Glomerular endothelial cell (primary cell): ENCODE measurements at places on chromosomes 3 and 15. TPM values are rescaled to one million over a fixed set of nuclear protein-coding genes. Genes with fewer than 3 reads are reported as not detected.

The SERPINI1 gene
- 1.5 and 4.4 TPM in 2 replicates for total RNA-seq

The ALDH1A2 gene
- total RNA-seq = 0.58 and 5.8 TPM in 2 replicates

The NR2E3 gene
- total RNA-seq = 0.10 and 0.41 TPM in 2 replicates

The ULK4 gene
- total RNA-seq = 6.7 and 11.7 TPM in 2 replicates

The PODXL2 gene
- total RNA-seq = 20.5 and 21.5 TPM in 2 replicates

The CCDC39 gene
- total RNA-seq = 0.06 TPM in 1 of 2 replicates, not detected in the other

The IQCH gene
- 1.1 and 1.5 TPM in 2 replicates for total RNA-seq

The DENND4A gene
- total RNA-seq = 18.2 and 26.2 TPM in 2 replicates

The GOLGA8T gene
- total RNA-seq = 0.23 TPM in 1 of 2 replicates, not detected in the other

The GOLGA8J gene
- not detected in 2 replicates for total RNA-seq

The NLGN1 gene
- total RNA-seq = 1.3 and 3.0 TPM in 2 replicates

The CPNE9 gene
- not detected in 2 replicates for total RNA-seq

The RHOV gene
- 0.10 and 0.23 TPM in 2 replicates for total RNA-seq

The CCNDBP1 gene
- 45.2 and 48.3 TPM in 2 replicates for total RNA-seq

The PLA2G4D gene
- not detected in 2 replicates for total RNA-seq

The FOXB1 gene
- not detected in 2 replicates for total RNA-seq

The IMPG2 gene
- total RNA-seq = 0.34 and 0.99 TPM in 2 replicates

The GOLGB1 gene
- 35.0 and 50.5 TPM in 2 replicates for total RNA-seq

The GP9 gene
- total RNA-seq = not detected in 2 replicates

The ISLR gene
- 0.39 and 0.47 TPM in 2 replicates for total RNA-seq

The CLRN1 gene
- not detected in 2 replicates for total RNA-seq

The SLC2A2 gene
- total RNA-seq = not detected in 2 replicates

The C3orf38 gene
- 18.0 and 36.6 TPM in 2 replicates for total RNA-seq

The GABRR3 gene
- total RNA-seq = not detected in 2 replicates

The MAN2A2 gene
- total RNA-seq = 42.3 and 54.5 TPM in 2 replicates

The GPR176 gene
- 24.0 and 26.5 TPM in 2 replicates for total RNA-seq

The MAGEL2 gene
- 0.12 and 0.39 TPM in 2 replicates for total RNA-seq

The UBA7 gene
- 46.2 and 79.4 TPM in 2 replicates for total RNA-seq

The EFHB gene
- total RNA-seq = not detected in 2 replicates

The FBLN2 gene
- total RNA-seq = 1.6 and 14.2 TPM in 2 replicates

The GATA2 gene
- 28.2 and 46.6 TPM in 2 replicates for total RNA-seq

The TNFAIP8L3 gene
- 19.1 and 46.6 TPM in 2 replicates for total RNA-seq

The RPUSD3 gene
- 27.0 and 34.7 TPM in 2 replicates for total RNA-seq

The DUOX2 gene
- not detected in 2 replicates for total RNA-seq

The SH2D7 gene
- not detected in 2 replicates for total RNA-seq

The PIGBOS1 gene
- total RNA-seq = 8.0 and 11.7 TPM in 2 replicates

The SLC4A7 gene
- 65.0 and 84.8 TPM in 2 replicates for total RNA-seq

The SPATA12 gene
- total RNA-seq = 0.15 and 0.18 TPM in 2 replicates

The SLC6A11 gene
- total RNA-seq = not detected in 2 replicates

The GOLGA8N gene
- 2.0 and 2.4 TPM in 2 replicates for total RNA-seq

The TMEM108 gene
- 0.34 and 0.53 TPM in 2 replicates for total RNA-seq

The CPLX3 gene
- not detected in 2 replicates for total RNA-seq

The MME gene
- total RNA-seq = 11.6 and 25.1 TPM in 2 replicates

The PXK gene
- total RNA-seq = 20.8 and 21.9 TPM in 2 replicates

The RASGRF1 gene
- under 0.01 and 0.82 TPM in 2 replicates for total RNA-seq

The FRMD5 gene
- 3.2 and 5.1 TPM in 2 replicates for total RNA-seq

The CIP2A gene
- 5.0 and 12.0 TPM in 2 replicates for total RNA-seq

The ECE2 gene
- total RNA-seq = not detected in 2 replicates

The TNFSF10 gene
- 33.2 and 74.6 TPM in 2 replicates for total RNA-seq

The GOLGA8G gene
- total RNA-seq = not detected in 2 replicates

The FBXL22 gene
- 0.10 and 0.12 TPM in 2 replicates for total RNA-seq
